ENCODE measurements at places on chromosomes 7 and 10.

GRCh38 chr7:26663874-26664273, 200.5 kb downstream of the SKAP2 start:
- no peak for DNase-seq

GRCh38 chr7:106216923-106217542, 67.8 kb downstream of the NAMPT start:
- DNase-seq, result no peak

- no peak for DNase-seq
These were observed 69.7 kb upstream of the ZNRF2 start for GRCh38 chr7:30214651-30215137.

DNA sequence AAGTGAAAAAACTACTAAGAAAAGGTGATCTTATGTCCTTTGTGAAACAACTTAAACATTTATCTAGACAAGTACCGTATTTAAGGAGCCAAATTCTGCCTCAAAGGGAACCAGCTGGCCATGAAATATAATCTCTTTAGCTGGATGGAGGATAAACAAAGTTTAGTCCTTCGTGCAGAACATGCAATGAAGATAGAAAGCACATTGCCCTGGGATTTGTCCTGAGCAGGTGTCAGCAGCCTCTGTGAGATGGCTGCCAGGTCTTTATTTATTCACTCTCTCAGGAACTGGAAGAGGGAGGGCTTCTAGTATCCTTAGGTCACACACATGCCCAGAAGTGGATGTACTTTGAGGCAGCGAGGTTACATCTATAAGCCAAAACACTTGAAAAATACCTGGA, 57.4 kb upstream of the CASD1 start:
- no peak for DNase-seq

DNA sequence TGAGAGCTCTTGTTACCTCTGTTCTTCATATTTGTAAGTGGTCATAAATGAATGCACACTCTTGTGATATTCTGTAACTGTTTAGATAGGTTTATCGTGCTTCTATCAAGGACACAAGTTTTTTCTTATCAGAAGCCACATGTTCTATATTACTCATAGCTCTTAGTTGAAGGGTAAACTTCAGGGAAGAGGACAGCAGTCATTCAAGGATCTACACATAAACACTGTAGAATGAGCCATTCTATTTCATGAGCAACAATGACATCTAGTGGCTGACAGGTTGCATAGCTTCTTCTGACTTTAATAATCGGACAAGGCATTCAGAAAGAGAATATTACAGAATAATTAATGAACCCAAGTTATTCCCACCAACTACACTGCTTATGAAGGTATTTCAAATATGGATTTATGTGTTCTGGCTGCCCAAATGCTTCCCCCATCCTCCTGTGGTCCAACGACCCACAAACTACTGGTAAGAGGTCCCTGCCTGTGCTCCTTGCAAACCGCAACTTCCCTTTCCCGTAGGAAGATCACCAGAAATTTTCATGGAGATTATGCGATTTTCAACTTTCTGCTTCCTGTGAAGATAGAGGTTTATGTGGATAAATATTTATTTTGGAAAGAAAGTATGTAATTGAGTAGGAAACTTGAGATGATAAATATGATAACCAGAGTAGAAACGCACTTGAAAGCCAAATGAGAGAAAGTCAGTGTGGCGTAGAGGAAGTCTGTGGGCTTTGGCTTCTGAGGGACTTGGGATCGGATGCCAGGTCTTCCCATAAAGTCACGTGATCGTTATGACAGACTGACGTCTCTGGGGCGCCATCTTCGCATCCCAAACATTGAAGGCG, 16.8 kb upstream of the ABCB5 start:
- no peak for DNase-seq
